ENCODE measurements at places on chromosomes 12 and 14. TPM values are rescaled to one million over a fixed set of nuclear protein-coding genes. Genes with fewer than 3 reads are reported as not detected.

The A2M gene
- total RNA-seq: 971 TPM

The METTL3 gene
- total RNA-seq: 44.3 TPM

The MSRB3 gene
- total RNA-seq: 35.9 TPM

The KRT71 gene
- not detected for total RNA-seq

The HOXC9 gene
- 16.5 TPM for total RNA-seq

The TSPAN19 gene
- 0.66 TPM for total RNA-seq

The CCDC59 gene
- 29.2 TPM for total RNA-seq

The RHOJ gene
- total RNA-seq: 20.0 TPM

The SLC39A2 gene
- total RNA-seq: not detected

The DLK1 gene
- total RNA-seq: not detected

The SLC2A14 gene
- not detected for total RNA-seq

DNA sequence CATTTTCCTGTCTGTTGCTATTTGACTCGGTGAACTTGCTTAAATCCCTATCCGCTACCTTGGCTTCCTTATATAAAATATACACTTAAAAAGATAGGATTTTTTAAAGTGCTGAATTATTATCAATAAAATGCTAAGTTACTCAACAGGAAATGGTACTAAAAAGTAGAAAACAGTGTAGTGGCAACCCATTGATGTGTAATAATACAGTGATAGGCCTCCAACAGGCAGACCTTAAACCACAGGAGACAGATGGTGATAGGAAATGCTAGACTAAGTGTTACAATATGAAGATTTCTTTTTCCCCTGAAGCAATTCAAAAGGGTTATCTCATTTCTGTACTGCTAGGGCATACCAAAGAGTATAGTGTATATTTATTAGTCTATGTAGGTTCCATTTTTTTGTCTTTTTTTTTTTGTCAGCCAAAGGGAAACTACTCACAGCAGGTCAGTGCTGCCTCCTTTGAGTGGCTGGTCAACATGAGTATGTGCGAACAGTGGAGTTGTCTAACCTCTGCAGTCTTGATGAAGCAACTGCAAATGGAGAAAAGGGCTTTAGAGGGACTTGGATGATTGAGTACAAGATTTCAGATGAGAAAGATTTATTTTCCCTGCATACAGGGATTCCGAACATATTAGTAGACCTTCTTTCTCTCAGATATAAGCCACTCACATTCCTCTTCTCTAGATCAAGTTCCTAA, 183.8 kb downstream of the ACSS3 start:
- DNase-seq: no peak

GRCh38 chr12:32499048-32499447, 99.7 kb downstream of the FGD4 start:
- no peak for DNase-seq

GRCh38 chr12:105485321-105485910, 154.9 kb downstream of the C12orf75 start:
- no peak for DNase-seq

GRCh38 chr12:3311027-3311402, 180.0 kb upstream of the PRMT8 start:
- DNase-seq: peak; percentile 93

DNA sequence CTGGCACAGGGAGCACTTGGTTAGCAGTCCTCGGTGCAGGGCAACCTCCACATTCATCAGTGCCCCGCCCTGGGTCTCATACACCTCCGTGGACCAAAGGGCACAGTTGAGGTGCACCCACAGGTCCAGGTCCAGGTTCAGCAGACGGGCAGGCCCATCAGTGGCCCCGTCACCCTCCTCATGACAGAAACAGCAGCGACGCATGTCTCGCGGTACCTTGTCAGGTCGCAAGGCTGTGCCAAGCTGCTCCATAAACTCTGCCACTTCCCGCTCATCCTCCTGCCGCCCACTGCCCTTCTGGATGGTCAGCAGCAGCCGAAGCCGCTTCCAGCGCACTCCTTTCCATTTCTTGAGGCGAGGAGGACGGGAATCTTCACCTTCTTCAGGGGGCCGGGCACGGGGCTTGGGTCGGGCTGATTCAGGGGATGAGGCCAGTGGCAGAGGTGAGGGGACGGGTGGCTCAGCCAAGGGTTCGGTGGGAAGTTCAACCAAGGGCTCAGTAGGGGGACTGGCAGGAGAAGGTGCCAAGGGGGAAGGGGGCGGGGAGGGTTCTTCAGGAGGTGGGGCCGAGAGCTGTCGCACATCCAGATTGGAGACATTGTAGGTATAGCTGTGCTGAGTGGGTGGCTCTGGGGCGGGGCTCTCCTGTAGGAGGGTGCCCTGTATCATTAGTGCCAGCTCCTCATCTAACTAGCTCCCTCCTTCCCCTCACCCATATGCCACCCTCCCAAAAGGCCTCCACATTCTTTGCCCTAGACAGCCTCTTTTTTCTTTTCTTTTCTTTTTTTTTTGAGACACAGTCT, 8.3 kb upstream of the PRKAG1 start:
- no peak for DNase-seq

- no peak for DNase-seq
Observed at GRCh38 chr14:71245659-71246361, 338.6 kb downstream of the PCNX1 start.

GRCh38 chr12:54032627-54033100, at the start of gene HOXC5:
HOXC5 (plus strand) TSS chr12:54033050; CDS start chr12:54033123, 73 bp downstream.
- peak; percentile 96 for DNase-seq

DNA sequence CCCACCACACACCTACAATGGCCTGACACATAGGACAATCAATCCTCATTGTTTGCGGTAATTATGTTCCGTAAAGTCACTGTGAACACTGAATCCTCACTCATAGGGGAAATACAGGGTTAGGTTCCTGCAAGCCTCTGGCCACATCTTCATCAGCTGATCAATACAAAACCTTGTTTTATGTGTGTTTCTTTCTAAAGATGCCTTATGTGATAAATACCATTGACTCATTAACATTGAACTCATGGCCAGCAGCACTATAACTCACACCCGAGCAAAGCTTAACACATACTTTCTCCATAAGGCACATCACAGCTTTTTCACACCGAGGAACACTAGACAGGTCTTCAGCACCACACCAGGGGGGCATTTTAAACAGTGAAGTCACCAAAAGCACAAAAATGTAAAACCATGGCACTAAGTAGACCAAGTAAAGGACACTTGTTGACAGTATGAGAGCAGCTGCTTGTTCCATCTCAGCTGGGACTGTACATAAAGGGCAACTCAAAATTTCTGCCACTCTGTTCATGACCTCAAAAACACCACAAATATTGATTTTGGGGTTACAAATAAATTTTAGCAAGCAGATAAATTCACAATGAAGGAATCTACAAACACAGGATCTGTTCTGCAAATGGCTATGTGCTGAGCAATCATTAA, 60.5 kb downstream of the ESR2 start:
- DNase-seq: no peak

DNA sequence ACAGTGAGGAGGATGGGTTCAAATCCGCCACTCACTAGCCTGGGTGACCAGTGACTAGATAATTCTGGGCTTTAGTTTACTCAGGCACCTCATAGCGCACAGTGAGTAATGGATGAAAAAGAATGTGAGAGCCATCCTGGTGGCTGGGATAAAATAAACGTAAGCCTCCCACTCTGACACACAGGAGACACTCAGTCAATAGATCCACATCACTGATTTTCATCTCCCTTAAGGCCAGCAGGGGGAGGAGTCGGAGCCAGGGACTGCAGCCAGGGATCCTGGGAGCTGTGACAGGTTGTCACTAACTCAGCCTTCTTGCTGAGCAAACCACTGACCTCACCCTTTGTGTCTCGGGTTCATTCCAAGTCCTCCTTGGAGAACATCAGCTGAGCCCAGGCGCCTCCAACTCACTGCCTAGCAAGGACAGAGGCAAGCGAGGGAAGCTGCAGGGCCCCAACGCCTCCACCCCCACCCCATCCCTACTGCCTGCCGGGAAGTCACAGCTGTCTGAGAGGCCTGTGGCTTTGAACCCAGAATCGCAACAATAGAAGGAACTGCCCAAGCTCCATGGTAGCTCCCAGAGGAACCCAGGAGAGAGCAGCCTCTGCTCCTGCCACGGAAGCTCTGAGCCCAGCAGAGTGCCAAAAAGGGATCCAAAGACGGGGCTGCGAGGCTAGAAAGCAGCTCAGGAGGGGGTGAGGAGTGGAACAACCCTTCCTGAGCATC, 30.7 kb downstream of the PXN start:
- peak; percentile 90 for DNase-seq

DNA sequence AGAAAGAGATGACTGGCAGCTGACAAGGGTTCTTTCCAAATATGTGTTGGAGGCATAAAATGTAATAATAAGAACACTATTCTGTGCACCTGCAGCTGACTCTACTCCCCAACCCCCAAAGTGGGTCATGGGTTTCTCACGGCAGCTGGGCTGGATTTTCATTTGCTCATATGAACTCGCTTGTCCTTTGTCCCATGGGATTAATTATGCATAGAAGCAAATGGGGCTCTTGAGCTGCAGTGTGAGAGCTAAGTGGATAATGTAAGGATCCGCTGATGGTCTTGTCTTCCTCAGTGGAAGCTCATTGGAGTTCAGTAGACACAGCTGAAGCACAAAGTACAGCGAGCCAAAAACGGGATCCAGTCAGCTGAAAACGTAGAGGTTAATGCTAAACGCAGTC, 46.3 kb downstream of the TTC8 start:
- no peak for DNase-seq

DNA sequence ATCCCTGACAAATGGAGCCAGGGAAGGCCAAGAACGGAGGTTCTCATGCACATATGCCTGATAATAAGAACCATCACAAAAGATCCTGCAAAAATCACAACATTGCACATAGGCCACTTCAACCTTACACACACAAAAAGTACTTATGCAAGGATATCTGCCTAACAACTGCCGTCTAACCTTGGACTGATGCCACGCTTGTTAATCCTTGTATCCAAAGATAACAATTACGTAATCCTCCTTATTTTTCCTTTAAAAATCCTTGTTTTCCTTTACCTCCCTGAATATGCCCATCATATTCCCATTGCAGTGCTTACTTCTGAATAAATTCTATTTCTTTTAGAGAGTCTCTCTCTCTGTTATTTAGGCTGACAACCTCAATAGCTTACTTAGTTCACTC, 59.5 kb downstream of the TMEM116 start:
- peak; percentile 6 for DNase-seq

GRCh38 chr12:39442831-39443080, 164 bp downstream of the KIF21A start:
- DNase-seq: no peak

GRCh38 chr14:34824826-34825225, 50.3 kb downstream of the BAZ1A start:
- DNase-seq: no peak

- DNase-seq: no peak
Observed at GRCh38 chr14:96400495-96400894, 8.6 kb downstream of the AK7 start.

DNA sequence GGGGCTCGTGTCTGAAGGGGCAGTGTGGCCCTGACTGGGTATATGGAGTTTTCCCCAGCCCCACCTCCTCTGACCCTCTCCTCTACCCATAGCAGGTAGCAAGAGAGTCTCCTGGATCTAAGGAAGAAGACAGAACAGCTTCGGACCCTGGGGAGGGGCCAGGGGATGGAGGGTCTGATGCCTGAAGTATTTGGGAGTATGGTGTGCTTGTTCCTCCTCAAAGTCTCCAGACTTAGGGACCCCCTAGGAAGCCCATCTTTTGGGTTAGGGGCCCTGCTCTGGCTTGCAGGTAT, 579 bp upstream of the HOXC8 start:
- no peak for DNase-seq

DNA sequence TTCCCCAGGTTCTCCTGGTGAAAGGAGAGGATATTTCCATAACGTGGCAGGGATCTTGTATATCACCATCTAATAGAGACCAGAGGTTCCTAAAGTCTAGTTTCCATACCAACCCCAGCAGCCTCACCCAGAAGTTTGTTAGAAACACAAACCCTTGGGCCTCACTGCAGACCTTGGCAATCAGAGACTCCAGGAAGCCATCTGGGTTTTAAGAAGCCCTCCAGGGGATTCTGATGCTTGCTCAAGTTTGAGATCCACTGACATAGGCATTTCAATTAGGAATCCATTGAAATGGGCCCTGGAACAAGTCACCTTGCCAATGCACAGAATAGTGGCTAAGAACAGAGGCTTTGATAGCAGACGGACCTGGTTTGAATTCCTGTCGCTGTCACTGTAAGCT, 2.2 kb upstream of the CMKLR1 start:
- no peak for DNase-seq

DNA sequence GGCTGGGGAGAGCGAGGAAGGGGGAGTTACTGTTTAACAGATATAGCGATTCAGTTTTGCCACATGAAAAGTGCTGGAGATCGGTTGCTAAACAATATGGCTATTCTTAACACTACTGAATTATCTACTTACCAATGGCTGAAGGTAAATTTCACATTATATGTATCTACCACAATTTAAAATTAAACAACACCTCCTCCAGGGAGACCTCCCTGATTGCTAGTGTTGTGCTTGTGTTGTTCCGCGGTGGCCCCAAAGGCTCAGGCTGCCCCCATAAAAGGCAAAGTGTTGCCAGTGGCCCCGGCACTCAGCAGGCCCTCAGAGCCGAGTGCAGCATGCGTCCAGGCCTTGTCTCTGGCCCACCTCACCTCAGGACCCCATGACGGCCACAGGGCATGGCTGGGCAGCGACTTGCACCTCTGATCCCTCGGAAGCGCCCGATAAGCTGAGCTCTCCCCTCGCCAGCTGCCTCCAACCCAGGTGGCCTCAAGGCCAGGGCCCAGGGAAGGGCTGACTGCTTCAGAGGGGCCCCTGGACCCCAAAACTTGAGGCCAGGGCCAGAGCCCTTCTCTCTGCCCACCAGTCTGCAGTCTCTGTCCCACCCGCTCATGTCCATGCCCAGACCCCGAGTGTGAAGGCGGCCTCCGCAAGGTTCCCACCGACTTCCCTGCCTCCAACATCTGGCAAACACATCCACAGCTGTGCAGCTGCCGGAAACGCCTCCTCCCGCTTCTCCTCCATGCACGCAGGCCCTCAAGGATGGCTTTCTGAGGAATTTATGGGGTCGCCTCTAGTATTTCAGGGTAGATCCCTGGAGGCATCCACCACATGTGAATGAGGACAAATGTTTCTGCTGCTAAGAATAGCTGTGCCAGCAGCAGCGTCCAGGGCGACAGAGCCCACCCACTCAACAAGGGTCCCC, 60.0 kb downstream of the NCOR2 start:
- peak; percentile 82 for DNase-seq

GRCh38 chr14:98944989-98945388, 327.0 kb downstream of the BCL11B start:
- no peak for DNase-seq

DNA sequence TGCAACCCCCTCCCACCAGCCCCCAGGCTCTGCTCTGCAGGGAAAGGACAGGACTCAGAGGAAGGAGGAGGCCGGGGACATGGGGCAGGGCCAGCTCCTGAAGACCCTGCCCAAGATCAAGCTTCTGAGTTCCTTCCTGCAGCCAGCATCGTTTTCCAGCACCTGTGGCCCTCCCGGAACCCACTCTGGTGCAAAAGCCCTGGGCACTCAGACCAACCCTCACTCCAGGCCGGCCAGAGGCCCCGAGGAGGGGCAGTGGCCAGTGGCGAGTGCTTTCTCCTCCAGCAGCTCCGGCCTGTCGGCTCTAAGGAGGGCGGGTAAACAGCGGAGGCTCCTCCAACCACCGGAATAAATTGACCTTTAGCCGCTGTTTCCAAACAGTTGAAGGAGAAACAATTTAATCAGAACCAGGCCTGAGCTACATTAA, 10.8 kb downstream of the TMEM179 start:
- no peak for DNase-seq
